BJ (cell line): ENCODE measurements at places on chromosomes 7 and 10.

DNA sequence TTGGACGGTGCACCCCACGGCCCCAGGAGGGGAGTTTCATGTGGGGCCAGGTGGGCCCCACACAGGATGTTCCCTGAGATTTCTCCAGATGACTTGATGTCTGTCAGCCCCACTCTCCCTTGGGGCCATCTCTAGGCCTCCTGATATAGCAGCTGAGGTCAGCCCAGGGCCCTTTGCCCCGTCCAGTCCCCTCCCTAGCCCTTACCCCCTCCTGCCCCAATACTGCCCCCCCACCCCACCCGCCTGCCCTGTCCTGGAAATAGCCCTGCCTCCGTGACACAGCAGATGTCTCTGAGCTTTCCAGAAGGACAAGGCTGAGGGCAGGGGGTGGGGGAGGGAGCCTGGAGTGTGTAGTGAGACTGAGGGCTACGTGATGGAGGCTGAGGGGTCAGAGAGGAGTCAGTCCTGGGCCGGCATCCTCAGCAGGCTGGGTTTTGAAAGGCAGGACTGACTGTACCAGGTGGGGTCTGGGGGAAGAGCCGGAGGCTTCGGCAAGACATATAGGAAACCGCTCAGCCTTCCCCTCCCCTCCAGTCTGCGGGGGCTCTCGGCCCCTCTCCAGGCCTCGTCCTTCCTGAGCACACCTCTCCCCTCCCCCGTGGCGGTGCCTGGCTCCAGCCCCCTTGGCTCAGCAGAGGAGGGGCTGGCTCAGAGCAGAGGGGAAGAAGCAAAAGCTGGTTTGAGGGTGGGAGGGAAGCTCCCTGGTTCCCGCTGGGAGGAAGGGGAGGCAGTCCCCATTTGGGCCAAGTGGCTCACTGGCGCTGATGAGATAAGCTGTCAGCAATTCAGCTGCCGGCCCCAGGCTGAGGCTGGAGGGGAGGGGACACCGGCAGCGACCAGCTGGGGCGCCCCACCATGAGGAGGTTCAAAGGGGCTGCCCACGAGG is 2.0 kb downstream of the FLNC start:
- no peak for DNase-seq

GRCh38 chr10:124090601-124091209 is 2.7 kb downstream of the CHST15 start:
- no peak for DNase-seq

GRCh38 chr10:93090619-93091018 is 16.9 kb downstream of the CYP26A1 start:
- DNase-seq: no peak

GRCh38 chr7:117098457-117098856 is 145.2 kb downstream of the ST7 start:
- DNase-seq: peak; percentile 98

- DNase-seq: no peak
Measured at GRCh38 chr10:66877361-66877760, 48.5 kb upstream of the LRRTM3 start.

DNA sequence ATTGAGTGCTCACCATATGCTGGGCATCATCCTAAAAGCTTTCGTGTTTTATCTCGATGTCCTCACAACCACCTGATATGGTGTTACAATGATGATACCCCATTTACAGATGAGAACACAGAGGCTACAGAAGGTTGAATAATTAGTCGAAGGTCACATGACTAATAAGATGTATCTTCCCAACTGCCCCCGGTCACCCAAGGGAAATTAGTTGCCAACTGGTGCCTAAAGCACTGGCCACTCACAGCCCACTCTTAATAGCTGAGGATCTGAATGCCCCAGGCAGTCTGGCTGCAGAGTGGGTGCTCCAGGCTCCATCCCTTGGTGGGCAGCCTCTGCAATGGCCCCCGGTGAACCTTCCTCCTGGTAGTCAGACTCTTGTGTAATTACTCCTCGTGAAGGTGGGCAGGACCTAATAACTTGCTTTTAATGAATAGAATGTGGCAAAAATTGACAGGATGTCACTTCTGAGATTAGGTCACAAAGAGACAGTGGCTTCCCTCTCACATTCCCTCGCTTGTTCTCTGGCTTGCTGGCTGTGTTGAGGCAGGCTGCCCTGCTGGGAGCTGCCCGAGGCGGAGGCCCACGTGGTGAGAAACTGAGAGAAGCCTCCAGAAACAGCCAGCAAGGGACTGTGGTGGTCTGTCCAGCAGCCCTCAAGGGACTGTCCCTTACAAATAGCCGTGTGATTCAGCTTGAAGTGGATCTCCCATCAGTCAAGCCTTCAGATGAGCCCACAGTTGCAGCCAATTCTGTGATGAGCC is 109.4 kb downstream of the ARHGAP22 start:
- no peak for DNase-seq
